ENCODE measurements at places on chromosomes 7 and 10.

GRCh38 chr10:74072503-74072902, 74.6 kb downstream of the VCL start:
- no peak for DNase-seq

DNA sequence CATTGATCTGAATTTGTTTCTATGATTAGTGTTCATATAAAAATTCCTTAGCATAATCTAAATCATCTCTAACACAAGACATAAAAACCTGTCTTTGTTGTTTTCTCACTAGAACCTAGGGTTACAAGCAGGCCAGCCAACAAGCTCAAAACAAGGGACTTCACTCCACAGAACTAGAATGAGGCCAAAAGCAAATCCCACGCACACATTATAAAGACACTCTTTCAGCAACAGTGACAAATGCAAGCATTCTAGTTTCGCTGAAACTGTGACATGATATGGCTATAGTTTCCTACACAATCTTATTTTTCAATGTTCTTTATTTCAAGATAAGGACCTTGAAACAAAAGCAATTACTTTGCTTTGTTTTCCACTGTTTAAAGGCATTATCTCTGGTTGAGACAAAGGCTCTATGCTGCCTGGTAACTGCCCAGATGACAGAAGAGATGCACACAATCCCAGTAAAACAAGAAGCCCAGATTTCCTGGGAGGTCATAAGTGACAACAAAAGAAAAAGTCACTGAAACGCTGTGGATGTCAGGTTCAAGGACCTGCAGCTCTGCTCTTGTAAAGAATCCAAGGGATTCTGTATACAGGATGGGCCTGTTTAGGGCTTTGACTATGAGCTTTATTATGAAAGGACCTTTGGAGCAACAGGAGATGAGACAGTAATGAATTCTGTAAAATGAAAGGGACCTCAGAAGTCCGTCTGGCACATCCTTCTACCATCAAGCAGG, 105.3 kb downstream of the SORCS1 start:
- DNase-seq: no peak

- no peak for DNase-seq
Observed at GRCh38 chr7:4138866-4139265, 543.2 kb upstream of the FOXK1 start.

- no peak for DNase-seq
Observed at GRCh38 chr10:96576277-96576980, 10.4 kb downstream of the TM9SF3 start.

- DNase-seq: no peak
Observed at GRCh38 chr10:108872854-108873253, 1050.5 kb downstream of the XPNPEP1 start.

DNA sequence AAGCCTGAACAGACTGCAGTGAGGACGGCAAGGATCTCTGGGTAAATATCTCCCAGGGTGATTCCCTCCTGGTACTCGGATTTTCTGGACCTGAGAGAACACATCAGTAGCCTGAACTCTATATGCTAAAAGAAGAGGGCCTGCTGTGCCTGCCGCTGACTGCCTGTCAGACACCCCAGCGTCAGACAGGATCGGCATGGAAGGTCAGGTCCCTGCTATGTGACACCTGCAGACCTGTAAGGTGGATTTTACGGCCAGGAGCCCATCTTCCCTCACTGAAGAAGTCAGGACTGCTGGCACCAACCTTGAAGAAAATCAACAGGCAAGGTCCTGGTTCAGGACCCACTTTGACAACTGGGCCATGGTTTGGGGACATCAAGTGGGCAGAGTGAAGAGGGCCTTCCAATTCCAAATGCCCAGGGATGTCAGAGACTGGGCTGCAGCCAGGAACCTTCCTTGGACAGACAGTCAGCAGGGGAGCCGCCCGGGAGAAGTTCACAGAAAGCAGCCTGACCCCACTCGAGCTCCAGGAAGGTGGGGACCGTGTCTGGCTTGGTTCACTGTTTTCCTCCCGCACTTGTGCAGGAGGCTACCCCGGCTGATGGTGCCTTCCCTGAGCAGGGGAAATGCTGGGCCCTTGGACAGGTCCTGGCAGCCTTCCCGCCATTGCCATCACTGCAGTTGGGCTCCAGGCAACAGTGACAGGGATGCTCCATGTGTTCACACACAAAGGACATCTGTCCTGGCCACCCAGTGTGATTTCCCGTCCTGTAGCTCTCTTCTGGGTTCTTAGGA, 91.8 kb upstream of the LANCL2 start:
- no peak for DNase-seq

- DNase-seq: no peak
Observed at GRCh38 chr10:73234695-73235094, 12.4 kb downstream of the DNAJC9 start.

DNA sequence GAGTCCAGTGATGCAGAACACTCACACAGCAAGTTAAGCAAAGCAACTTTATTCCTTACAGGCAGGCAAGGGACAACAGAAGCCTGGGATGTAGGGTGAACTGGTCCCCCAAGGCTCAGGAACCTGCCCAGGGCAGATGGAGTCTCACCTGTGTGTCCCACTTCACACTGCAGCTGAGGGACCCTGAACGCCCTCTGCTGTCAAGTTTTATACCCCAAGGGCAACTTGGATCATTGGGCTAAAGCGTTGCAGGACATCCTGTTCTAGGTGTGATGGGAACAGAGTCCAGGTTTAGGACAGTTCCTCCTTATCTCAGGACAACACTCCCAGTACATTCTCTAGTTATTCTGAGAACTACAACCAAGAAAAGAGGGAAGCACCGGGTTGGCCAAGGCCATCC, 49.5 kb upstream of the ZNF746 start:
- no peak for DNase-seq

GRCh38 chr10:114626841-114627240, 31.2 kb downstream of the ABLIM1 start:
- no peak for DNase-seq

DNA sequence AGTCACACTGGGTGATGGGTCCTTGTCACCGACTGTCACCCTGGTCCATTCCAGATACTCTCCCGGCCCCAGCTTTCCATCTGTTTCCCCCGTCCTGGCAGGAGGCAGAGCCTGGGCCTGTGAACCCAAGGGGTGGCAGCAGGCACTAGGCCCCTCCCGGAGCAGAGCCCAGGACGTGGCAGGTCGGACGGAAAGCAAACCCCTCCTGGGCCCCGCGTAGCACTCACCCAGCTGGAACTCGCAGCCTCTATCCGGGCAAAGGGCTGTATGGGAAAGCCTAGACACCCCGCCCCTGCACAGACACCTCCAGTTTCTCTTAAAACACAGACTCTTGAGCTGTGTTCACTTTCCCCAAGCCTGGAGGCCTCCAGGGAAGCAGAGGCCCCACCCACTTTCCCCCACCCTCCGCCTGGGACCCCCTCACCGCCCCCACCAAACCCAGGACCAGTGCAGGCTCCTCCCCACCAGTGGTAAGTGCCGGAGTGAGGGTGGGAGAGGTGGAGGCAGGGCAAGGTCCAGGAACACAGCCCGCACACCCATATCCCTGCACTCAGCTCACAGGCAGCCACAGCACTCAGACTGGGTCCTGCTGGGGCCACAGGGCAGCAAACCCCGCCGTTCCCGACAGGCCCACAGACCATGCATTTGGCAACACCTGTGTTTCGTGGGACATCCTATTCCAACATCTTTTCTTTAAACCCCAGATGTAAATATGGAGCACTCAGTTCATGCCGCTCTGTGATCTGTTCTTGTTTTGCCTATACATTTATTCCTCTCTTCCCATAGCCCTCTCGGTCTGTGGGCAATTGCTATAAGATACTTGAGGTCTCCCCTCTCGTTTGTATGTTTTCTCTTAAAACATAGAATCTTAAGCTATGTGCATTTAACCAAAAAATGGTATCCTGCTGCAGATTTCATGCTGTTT, 98.2 kb upstream of the PDGFA start:
- no peak for DNase-seq

DNA sequence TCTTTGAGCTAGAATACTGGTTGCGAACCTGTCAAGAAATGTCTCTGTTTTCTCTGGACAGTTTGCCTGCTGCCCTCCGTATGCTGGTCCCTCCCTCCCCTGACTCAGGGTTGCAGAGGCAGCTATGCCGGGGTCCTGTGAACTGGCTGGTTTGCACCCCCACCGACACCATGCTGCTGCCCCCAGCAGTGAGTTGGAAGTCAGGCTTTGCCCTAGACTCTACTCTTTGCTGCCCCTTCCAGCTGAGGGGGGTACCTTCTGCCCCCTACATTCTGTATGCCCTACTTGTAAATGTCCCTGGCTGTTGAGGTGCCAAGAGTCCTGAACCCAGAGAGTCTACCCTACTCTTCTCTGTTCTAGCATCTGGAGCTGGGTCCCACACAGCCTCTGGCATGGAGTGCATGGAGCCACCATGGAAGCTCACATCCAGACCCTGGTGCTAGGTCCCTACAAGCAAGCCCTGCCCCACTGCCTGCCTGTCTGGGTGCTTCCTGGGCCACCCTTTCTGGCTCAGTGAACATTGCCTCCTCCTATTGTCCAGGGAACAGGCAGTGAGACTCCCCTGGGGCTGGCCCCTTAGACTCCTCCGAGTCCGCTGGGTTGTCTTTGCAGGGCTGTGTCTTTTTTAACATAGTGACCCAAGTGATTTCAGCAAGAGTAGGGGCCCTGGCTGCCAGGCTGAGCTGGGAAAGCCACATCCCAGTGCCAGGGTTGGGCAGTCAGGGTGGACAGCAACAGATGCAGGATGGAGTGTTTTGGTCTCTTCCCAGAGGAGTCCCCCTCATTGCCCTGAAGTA, 138.9 kb downstream of the ADCY1 start:
- no peak for DNase-seq

DNA sequence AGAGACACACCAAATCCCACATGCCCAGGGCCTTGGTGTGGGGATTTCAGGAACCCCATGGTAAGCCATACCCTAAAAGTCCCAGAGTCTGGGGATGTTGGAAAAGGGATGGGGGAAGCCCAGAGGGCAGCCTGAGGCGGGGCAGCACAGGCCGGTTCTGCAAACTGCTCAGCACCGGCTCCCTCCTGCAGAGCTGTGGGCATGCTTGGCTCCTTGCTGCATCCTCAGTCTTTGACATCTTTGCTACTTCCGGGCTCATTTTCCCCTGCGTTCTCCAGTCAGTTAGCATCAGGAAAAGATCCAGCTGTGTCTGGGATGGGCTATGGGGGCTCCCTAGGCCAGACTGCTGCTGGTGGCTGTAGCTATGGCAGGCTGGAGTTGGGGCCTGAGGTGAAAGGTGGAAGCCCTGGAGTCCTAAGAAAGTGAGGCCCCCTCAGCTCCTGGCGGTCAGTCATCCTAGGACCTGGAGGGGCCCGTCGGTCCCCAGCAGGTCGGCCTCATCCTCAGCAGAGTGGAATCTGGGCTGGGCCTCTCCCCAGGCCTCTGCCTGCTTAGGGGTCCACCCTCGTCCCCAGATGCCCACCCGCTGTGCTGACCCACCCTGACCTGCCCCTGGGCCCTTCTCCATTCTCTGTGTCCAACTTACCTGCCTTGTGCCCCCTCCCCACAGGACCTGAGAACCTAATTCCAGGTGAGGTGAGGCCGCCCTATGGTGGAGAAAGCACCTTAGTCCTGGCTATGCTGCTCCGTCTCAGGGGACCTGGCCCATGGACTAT, 9.3 kb downstream of the TBATA start:
- no peak for DNase-seq

GRCh38 chr10:114294549-114294948, 55.5 kb downstream of the VWA2 start:
- no peak for DNase-seq

- DNase-seq: no peak
Observed at GRCh38 chr7:47967708-47968107, 11.7 kb downstream of the HUS1 start.

- no peak for DNase-seq
Observed at GRCh38 chr7:28104041-28104541, 76.5 kb downstream of the JAZF1 start.

- DNase-seq: no peak
Observed at GRCh38 chr10:107548301-107548700, 383.8 kb upstream of the SORCS1 start.

DNA sequence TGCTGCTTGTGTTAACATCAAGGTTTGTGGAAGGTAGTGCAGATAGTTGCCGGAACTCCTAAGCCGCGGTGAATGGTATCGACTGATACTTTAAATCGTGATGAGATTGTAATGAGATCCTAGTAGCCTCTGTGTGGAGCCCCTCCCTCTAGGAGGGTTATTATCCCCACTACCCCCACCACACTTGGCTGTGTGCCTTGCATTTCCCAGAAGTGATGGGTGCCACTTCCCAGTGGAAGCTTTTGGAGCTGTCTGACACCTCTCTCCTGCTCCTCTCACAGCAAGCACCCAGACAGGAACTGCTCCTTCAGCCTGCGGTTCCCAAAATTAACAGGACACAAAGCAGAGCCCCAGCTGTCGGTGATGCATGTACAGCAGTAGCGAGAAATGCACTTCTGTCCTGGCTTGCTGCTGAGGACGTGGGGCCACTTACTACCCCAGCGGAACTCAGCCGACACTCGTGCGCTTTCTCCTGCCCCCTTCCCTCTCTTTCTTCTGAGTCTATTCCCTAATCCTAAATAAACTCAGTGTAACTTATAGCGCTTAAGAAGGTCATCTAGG, 52.5 kb downstream of the PRKAG2 start:
- DNase-seq: peak; percentile 12

DNA sequence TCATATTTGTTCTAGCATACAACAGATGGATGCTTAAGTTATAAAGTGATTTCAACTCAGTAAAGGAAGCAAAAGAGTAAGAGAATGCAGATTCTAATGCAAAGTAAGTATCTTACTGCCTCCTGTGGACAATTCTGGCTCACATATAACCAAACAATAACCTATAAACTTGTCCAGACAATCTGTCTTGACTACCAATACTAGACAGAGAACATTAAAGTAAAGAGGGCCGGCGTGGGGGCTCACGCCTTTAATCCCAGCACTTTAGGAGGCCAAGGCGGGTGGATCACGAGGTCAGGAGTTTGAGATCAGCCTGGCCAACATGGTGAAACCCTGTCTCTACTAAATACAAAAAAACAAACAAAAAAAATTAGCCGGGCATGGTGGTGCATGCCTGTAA, 329.3 kb downstream of the CACNA2D1 start:
- no peak for DNase-seq

DNA sequence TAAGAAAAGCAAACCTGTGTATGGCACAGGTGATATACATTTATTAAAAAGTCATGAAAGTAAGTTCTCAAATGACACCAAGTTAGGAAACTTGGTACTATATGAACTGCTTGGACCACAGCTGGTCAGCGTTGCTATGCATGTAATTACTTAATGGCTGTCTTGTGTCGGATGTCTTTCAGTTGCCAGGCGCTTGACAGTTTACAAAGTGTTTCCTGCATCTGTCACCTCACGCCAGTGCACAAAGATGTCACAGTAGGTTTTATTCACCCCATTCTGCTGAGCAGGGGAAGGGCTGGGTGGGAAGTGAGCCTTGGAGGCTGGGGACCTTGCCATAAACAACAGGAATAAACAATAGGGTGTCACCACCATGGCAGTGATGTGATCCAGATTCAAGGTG, 35.8 kb downstream of the ADAM12 start:
- DNase-seq: no peak

DNA sequence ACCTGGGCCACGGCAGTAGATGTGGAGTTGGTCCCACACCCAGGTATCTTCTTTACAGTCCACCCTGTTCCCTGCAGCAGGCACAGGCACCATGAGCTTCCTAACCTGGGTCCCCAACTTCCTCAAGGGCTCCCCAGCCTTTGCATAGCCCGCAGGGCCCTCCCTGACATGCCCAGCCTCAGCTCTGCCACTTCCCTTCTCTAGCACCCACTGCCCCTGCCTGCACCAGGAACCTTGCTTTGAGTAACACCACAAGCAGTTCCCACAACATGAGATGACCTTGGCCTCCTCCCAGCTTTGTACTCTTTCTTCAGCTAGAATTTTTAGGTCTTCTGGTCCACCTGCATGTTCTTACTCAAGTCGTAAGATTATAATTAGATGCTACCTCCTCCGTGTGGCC, 92.2 kb upstream of the ZPBP start:
- no peak for DNase-seq

- DNase-seq: no peak
Observed at GRCh38 chr7:3215624-3216585, 85.1 kb upstream of the SDK1 start.

All from COR-L47 (cell line).